ENCODE measurements at places on chromosomes 4 and X.
A peak's percentile ranks its signal among the peaks of the same experiment; 100 is the strongest.

DNA sequence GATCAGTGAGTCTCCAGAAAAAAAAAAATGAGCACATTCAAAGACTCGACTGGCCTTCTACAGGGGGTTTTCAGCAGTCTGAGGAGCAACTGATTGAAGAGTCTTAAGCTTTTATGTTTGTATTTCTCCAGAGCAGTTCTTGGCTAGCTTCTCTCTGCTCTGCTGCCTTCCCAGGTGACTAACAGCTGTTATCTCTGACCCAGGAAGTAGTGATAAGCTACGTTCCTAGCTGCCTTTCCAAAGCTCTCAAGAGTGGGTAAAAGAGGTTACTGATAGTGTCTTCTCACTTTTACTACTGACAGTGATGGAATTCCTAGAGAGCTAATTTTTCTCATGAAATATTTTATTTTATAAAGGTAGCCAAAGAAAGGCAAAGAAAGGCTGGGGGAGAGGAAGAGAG, 66.6 kb downstream of the ENOX2 start:
- no peak for DNase-seq

- no peak for DNase-seq
Measured at GRCh38 chr4:74319470-74319869, 11.2 kb downstream of the EPGN start.

DNA sequence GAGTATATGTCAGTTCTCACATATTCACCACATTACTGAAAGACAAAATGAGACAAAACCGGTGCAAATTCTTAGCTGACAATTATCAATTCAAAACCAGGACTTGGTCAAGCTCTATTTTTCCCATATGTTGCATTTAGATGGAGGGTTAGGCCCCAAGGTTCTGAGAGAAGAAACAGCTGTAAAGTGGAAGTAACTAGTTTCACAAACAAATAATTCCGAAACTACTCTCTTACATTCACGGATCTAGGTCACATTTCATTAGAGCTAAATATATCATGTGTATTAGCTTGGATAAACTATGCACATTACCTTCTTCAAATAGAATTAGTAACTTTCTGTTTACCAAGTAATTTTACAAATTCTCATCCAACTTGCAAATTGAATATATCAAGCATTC, 3.7 kb upstream of the GABRA2 start:
- no peak for DNase-seq

GRCh38 chrX:9091258-9091657, 57.3 kb upstream of the FAM9B start:
- DNase-seq: no peak

DNA sequence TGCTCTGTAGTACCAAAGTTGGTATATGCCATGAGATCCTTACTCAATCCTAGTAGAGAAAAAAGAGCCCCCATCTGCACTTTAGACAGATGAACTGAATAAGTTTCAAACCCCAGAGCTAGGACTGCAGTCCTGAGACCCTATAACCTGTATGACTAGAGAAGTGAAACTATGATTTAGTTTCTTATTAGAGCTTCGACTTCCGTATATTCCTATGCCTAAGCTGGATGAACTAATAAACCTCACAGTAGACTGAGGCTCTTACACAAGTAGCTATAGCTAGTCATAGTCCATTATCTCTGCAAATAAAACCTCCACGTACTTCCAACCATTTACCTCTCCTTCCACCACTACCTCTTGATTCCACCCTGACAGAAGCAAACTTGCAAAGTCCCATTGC, 6.3 kb upstream of the OTUD4 start:
- DNase-seq: no peak

GRCh38 chr4:3488820-3489219, 25.7 kb downstream of the DOK7 start:
- no peak for DNase-seq

- no peak for DNase-seq
Measured at GRCh38 chr4:14863418-14864364, 138.6 kb upstream of the CPEB2 start.

GRCh38 chrX:19513383-19513782, 1.9 kb downstream of the MAP3K15 start:
- DNase-seq: peak; percentile 41

- no peak for DNase-seq
Measured at GRCh38 chrX:46325312-46325877, 219.8 kb downstream of the ZNF674 start.

DNA sequence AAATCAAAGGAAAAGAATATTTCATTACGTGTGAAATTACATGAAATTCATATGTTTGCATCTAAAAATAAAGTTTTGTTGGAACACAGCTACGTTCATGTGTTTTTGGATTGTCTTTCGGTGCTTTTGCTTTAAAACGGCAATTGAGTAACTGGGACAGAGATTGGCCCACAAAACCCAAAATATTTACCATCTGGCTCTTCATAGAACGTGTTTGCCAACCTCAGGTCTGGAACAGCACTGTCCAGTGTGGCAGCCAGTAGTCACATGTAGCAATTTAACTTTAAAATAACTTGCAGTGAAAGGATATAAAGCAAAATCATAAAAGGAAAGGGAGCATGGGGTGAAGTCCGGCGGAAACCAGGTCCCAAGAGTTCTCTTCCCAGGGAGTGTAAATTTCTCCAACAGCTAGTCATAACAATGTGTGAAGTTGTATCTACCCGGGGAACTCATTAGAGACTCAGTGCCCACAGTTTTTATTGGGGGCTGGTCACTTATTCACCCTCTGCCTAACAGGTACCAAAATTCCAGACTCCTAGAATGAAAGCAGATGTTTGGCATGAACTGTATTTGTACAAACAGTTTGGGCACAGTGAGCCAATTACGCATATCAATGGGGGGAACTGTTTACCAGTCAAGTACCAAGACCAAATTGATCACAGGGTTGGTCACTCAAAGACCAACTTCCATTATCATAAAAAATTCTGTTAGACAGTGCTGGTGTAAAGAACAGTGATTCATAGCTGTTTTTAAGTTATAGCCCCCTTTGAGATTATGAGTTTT, 10.3 kb downstream of the OCIAD1 start:
- DNase-seq: no peak
